Activated CD4-positive, alpha-beta T cell treated with anti-CD3 and anti-CD28 coated beads for 36 hours (primary cell): ENCODE measurements at places on chromosomes 7 and 10. TPM values are rescaled to one million over a fixed set of nuclear protein-coding genes. Genes with fewer than 3 reads are reported as not detected.

Gene ABCC2
- total RNA-seq = 0.62 TPM

Gene MAT1A
- not detected for total RNA-seq

Gene ANKRD61
- 0.32 TPM for total RNA-seq

Gene TAS2R4
- 0.62 TPM for total RNA-seq

Gene CPVL
- not detected for total RNA-seq

Gene GRM3
- total RNA-seq = not detected

Gene SCIN
- 0.25 TPM for total RNA-seq

Gene GDF10
- 0.30 TPM for total RNA-seq

Gene VIPR2
- total RNA-seq = 0.42 TPM

Gene STAG3
- 28.3 TPM for total RNA-seq
